Natural killer cell treated with Interleukin-12 subunit alpha and Interleukin-12 subunit beta and Interleukin-15 and Interleukin-18, amount 100 ng/mL, for 72 hours (primary cell): ENCODE measurements at places on chromosomes 16 and 17. TPM values are rescaled to one million over a fixed set of nuclear protein-coding genes. Genes with fewer than 3 reads are reported as not detected.

GRCh38 chr17:52064791-52065211 lies 93.7 kb downstream of the CA10 start:
- DNase-seq: no peak

GRCh38 chr17:13030459-13031300 lies 12.9 kb upstream of the ELAC2 start:
- DNase-seq: peak; percentile 64

KCTD19 gene
- not detected for total RNA-seq

ABCC3 gene
- total RNA-seq: not detected

DNA sequence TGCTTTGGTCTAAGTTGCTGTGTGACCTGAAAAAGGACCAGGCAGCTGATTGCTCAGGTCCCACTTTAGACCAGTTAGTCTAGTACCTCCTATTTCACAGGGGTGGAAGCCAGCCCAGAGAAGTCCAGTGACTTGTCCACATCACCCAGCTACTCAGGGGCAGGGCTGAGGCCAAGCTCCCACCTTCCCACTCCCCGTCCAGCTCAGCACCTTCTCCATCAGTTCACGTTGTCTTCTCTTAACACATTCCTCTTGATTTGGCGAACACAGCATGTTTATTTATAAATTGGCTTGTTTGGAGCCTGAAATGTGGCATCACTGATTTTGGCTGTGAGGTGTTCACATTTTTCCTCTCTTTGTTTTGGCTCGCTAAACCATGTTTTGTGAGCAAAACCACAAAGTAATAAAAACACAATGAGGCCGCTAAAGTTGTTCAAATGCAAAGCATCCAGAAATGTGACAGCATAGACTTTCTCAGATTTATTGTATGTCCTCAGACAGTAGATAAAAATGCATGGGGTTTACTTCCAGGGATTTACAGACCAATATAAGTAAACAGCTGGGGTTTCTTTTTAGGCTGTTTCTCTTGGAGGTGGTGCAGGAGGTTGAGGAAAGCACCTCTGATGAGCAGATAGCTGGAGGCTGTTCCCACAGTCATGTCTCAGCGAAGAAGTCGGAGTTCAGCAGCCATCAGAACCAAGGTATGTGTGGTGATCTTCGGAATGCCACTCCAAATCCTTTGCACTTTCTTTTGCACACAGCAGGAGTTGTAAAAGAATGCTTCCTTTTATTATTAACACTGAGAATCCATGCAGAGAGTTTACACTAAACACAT lies 88.4 kb downstream of the PLXDC1 start:
- no peak for DNase-seq

- no peak for DNase-seq
Observed at GRCh38 chr17:75774471-75774990, 9.5 kb upstream of the GALK1 start.
